ENCODE measurements at places on chromosomes 5 and 9.

DNA sequence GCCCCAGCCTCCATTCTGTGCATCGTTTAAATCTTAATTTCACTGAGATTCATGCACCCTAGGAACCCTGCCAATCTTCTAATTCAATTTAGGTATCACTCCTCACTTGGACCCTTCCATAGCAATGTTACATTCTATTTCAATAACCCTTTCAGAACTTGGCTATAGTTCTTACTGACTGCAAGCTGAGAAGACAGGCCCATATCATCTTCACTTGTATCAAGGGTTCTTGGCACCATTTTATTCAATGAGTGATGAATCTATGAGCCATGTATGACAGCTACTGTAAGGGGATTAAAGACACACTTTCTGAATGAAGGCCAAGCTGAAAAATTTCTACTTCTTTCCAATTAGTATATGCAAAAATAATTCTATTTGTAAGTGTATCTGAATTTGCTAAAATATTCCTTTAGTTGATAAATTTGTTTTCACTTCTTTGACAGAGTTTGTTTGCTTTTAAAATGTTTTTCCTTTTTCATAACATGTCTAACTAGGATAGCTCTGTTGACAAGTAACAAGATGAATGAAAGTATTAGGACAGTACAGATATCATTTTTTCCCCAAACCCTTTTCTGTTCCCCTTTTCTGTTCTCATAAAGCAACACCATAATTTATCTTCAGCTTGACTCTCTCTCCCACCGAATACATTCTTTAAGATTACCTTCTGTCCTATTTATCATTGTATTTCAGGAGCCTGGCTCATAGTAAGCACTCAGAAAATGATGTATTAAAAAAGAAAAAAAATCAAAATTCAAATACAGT is 9.6 kb downstream of the ITGA2 start:
- DNase-seq: no peak

- no peak for DNase-seq
Observed at GRCh38 chr9:101418518-101419430, 16.8 kb downstream of the ALDOB start.

- DNase-seq: no peak
Observed at GRCh38 chr5:126269511-126269910, 153.7 kb upstream of the GRAMD2B start.

GRCh38 chr5:90802474-90803317 is 244.1 kb downstream of the ADGRV1 start:
- DNase-seq: peak; percentile 40

- no peak for DNase-seq
Observed at GRCh38 chr5:143037708-143038107, 267.5 kb downstream of the ARHGAP26 start.

GRCh38 chr5:102231693-102232619 is 64.1 kb downstream of the SLCO4C1 start:
- DNase-seq: no peak

GRCh38 chr5:124871303-124871702 is 124.9 kb upstream of the ZNF608 start:
- no peak for DNase-seq

GRCh38 chr5:113084402-113085083 is 107.9 kb downstream of the DCP2 start:
- DNase-seq: peak; percentile 75

- no peak for DNase-seq
Observed at GRCh38 chr5:160657622-160658458, 194.2 kb downstream of the ATP10B start.

DNA sequence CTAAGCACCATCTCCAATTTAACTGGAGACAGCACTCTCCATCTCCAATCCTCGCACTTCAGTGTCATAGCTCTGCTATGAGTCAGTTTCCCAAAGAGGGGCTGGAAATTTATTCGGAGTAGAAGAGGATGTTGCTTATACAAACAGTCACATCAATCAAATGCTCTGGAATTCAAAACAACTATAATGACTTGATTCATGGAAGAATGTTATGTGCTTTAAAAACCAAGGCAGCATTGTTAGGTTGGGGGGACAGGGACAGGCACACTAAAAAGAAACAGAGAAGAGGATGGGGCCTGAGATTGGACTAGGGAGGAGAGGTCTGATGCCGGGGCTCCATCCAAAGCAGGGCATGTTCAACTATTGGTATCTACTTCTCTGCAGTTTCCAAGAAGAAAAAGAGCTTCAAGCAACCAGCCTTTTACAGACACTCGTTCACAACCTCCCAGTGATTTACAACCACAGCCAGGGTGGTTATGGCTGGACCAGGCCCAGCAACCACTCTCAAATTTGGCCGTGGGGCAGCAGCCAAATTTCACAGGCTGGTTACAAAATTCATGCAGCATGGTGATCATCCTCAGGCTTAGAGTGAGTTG is 117.5 kb upstream of the ZNF366 start:
- DNase-seq: no peak

DNA sequence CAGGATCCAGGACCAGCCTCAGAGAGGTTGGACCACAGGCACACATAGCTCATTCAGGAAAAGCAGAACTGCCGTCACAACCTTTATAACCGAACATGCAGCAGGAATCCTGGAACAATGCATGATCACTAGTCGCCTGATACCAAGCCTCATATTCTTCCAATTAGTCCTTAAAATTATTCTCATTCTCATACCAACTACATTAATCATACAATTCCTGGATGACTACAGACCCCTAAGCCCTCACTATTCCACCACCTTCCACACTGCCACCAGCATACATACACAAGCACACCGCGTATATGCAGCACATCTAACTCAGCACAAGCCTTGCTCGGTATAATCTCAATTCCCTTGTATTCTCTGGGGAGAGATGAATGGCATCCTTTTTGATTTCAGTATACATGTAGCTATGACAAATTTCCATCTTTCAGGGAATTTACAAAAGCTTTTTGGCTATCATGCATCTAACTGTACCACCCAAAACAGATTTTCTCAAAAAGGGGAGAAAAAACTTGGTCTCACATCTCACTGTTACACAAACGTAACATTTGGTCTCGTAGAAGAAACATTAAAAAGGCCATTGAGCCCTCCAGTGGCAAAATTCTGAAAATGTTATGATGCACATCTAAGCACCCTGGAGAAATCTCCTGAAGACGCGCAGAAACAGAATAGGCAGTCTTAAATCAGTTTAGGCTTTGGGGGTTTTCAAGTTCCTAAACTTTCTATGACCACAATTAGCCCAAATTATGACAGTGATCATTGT is 46.2 kb downstream of the MCTP1 start:
- DNase-seq: peak; percentile 62

GRCh38 chr5:138238034-138238433 is 24.9 kb upstream of the CDC23 start:
- DNase-seq: no peak

- DNase-seq: no peak
Observed at GRCh38 chr5:76422227-76422626, 19.1 kb downstream of the IQGAP2 start.

GRCh38 chr5:64869419-64869818 is 100.7 kb downstream of the CWC27 start:
- no peak for DNase-seq

- no peak for DNase-seq
Observed at GRCh38 chr5:112604732-112605630, 132.7 kb upstream of the APC start.

DNA sequence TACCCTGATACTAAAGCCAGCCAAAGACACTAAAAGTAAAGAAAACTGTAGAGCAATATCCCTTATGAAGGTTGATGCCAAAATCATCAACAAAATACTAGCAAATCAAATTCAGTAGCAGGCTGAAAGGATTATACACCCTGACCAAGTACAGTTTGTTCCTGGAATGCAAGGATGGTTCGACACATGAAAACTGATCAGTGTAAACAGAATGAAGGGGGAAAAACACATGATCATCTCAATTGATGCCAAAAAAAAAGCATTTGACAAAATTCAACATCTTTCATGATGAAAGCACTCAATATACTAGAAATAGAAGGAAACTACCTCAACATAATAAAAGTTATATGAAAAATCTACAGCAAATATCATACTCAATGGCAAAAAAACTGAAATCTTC is 43.5 kb upstream of the LRRC14B start:
- DNase-seq: no peak

GRCh38 chr9:111961009-111961408 is 64.4 kb downstream of the UGCG start:
- DNase-seq: no peak

GRCh38 chr5:136063778-136064465 is 35.1 kb downstream of the TGFBI start:
- no peak for DNase-seq

- DNase-seq: peak; percentile 96
Observed at GRCh38 chr5:16178745-16179372, 732 bp downstream of the MARCHF11 start.

DNA sequence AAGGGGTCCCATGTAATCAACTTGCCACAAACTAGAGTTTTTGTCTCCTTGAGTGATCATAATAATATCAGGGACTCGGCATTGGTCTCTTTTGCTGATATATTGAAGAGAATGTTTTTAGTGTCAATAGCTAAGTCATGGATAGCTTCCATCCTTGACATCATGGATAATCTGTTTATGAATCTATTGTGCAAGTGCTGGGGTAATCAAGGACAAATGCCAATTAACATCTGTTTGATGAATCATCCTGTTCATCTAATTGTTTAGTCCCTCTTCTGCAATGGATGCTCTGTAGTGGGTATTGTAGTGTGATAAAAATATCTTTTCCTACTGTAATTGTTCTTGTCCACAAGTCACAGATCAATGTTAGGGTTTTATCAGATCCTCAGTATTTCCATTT is 607.5 kb upstream of the SEMA6A start:
- no peak for DNase-seq

GRCh38 chr5:44807269-44807668 is 1.5 kb upstream of the MRPS30 start:
- DNase-seq: no peak

DNA sequence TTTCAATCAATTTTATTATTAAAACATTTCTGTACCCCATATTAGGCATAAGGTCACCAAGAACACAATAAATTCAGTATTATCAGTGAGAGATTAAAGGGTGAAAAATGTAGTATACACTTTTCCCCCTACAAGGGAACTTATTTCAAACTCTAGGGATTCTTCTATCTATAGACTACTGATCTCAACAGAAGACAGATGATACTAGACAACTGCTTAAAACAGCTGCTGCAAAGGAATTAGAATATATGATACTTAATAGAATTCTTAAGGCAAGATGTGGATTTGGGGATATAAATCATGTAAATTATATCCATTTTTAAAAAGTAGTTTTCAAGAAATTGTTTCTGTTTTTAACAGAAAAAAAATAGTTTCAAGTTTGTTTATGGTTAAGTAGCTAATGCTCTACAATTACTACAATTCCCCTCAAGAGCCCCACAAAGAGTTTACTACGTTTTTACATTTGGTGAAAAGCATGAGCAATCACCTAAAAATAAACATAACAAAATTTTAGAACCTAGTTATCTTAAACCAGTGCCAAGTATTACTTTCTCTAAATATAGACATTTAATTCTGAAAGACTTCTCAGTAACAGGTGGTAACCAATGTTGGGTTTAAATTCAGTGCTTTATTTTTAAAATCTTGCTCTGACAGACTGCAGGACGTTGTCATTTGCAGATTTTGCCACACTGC is 6.0 kb downstream of the KIF24 start:
- no peak for DNase-seq

GRCh38 chr5:163310997-163311396 is 126.4 kb upstream of the CCNG1 start:
- DNase-seq: no peak

- no peak for DNase-seq
Observed at GRCh38 chr5:172451771-172452197, 2.5 kb downstream of the SH3PXD2B start.

DNA sequence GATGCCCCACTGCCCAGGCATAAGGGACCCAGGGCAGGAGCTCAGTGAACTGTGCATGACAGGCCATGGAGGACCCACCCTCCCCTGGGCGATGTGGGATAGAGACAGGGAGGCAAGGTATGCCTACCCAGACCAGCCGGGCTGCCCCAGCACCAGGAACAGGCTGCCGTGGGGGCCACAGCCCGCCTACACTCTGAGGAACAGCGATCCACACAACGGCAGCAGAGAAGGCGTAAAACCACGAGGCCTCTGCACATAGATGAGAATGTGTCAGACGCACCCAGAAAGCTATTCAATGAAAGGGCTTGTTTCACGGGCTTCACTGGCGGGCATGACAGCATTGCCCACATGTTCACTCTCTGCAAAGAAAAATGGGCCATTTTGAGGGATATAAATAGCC is 49.5 kb downstream of the SEMA4D start:
- DNase-seq: no peak

DNA sequence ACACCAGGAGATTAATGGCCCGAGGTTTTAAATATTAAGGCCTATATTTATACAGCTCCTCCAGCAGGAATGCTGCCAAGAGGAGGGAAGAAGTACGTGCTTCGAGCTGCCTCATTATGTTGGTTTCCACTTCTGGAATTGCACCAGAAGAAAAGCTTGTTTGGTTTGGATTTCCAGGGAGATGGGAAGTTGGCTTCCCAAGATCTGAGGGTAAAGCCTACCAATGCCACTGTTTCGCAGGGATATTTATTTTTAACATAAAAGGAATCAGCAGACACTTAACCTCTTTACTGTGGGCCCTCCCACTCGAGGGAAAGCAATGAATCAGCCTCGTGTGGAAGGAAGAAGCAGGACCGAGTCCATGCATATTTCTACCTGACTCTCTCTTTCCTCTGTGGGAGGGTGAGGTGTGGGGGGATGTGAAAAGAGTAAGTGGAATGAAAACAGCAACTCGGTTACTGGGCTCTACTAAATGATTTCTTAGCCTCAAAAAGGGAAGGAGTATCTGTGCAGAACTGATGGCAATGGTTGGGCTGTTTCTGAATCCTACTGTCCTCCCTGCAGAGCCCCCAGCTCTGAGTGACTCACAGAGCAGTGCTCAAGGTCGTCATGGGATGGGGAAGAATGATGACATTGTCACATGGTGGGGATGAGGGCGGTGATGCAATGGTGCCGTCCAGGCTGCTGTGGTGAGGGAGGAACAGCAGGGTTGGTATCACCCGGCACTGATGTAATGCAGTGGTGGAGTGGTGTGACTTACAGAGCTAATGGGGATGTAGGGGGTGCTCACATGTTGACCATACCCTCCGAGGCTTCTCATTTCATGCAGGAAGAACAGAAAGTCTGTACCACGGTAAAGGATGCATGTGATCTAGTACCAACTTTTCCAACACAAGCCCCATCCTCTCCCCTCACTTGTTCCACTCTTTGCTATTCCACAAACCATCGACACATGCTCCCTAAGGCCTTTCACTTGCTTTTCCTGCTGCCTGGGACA is 215.0 kb upstream of the PANK3 start:
- DNase-seq: no peak

DNA sequence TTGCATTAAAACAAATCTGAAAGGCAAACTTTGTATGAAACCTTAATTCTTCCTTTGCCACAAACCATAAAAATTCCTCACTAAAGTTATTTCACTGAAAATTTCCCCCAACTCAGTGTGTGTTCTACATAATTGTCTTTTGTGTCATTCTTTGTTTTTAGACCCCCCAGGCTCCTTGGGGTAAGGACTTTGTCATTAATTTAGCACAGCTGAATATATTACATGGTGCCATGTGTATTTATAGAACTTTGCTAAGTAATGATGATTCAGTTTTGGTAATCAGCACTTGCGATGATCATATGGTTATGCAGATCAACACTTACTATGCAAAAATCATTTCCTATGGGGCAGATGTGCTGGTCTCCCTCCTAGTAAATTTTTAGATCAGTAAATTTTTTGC is 712.1 kb upstream of the MEF2C start:
- no peak for DNase-seq

Measured in kidney (tissue), 22 donors.